ENCODE measurements at places on chromosomes 16 and 17.

DNA sequence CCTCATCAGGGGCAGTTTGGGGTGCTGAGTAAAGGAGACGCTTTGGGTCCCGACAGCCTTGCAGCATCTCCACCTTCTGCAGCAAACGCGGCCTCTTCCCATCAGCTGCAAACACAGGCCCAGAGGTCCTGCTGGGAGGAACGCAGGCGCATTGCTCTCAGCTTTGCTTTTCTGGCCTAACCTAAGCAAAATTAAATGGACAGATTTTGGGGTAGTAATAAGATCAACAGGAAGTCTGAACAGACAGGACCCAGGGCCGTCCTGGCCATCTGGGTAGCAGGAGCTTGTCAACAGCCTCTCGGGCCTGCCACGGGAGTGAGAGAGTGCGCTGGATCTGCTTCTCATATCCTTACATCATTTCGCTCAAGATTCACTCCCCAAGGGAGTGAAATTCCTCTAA is 7.2 kb downstream of the NUBP1 start:
- no peak for DNase-seq

- DNase-seq = no peak
Observed at GRCh38 chr16:6690741-6691140, 641.9 kb upstream of the RBFOX1 start.

DNA sequence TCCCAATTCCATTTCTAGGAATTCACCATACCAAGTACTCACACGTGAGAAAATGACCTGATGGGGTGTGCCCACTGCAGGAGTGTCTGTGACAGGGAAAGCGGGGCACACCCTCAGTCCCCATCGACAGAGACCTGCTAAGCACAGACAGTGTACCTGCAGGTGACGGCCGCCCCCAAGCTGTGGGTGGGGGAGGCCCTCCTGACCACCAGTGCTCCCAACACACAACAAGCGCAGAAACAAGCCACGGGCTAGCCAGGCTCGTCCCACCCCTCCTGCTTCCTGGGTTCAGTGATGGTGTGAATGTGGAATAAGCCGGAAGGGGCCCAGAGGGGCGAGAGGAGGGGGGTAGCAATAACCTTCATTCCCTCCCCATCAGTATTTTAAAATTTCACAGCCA is 31.9 kb downstream of the ZCCHC14 start:
- no peak for DNase-seq

DNA sequence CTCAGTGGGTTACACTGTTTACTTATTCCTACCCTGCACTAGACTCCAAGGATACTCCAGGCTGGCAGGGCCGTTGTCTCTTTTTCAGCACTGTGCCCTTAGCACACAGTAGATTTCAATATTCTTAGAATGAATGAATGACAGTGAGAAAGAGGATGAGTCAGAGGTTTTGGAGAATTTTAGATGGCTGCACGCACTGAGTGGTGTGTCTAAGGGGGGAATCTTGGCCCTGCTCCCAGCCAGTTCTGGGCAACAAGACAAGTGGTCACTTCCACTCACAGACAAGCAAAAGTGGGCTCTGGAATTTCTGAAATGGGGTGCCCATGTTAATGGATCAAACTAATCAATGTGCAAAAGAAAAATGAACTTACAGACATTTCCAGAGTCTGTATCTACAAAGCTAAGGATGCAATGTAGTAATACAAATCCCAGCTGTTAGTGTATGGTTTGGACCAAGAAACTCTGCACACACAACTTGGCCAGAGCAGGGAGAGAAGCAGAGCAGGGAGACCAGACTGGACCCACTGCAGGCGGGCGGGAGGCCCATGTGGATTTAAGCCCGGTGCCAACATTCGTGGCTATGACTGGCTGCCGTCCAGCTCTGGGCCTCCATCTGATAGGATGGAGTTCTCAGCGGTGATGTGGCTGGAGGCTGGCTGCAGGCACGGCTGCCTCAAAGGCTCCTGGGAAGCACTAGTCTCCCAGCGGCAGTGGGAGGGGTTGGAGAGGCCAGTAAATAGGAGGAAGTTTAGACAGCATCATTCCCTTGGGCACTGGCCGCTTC is 95.6 kb upstream of the CDYL2 start:
- DNase-seq = no peak

DNA sequence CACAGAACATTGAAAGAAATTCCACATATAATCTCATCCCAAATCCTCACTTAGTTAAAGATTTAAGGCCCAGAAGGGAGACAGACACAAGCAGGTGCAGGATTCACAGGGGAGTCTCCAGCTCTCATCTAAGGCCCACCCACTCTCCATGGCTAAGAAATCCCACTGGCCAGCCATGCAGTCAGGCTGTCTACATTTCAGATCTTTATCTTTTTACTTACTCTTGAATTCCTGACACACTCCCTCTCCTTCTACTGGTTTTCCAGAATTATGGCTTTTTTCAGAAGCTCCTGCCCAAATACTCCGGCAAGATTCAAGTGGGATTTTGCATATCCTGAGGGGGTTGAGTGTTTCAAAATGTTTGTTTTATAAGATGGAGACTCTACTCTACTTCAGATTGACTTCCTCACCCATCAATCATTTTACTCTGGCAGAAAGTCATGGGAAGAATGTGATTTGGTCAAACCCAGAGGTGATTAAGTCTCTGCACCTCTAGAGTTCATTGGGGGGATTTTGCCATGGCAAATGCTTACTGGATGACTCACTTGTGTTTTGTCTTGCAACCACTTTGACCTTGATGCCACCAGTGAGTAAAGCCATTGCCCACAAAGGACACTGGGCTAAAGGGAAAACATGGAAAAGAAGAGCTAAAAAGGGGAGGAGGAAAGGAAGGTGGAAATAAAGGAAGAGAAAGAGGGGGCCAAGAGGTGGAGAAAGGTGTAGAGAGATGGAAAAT is 688.8 kb upstream of the SALL1 start:
- DNase-seq = no peak

DNA sequence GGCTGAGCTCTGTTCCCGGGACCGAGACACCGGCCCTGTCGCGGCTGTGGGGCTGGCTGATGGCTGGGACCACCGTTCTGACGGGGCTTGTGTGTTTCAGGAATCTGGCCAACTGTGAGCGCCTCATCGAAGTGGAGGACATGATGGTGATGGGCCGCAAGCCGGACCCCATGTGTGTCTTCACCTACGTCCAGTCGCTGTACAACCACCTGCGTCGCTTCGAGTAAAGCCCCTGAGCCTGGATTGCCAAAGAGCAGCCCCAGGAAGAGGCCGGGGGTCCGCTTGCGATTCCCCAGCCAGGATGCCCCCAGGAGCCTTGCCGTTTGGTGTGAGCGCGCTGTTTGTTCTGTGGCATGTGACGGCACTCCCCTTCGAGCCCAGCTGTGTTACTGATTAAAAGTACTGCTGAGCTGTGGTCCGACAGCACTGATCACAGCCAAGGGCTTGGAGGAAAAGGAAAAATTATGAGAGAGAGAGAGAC is 23.0 kb downstream of the SMTNL2 start:
- DNase-seq = no peak

DNA sequence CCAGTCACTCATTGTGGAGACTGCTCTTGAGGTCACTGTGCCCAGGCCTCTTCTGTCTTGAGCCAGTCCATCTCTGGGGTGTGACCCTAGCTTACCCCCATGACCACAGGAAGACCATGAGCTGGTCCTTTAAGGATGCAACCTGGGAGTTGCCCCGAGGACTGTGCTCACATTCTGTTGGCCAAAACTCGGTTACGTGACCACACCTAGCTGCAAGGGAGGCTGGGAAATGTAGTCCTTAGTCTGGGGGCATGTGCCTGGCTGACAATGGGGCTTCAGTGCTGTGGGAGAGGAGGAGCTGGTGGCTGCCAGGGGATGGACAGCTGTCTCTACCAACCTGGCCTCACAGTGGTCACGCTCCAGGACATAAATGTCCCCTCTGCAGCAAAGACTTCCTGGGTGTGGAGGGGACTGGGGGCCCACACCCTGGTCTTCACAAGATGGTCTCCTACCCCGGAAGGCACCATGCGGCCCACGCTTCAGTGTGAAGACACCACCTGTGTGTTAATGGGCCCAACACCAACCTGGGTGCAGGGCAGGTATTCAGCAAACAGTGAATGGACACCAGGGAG is 55.4 kb downstream of the JPH3 start:
- DNase-seq = no peak

DNA sequence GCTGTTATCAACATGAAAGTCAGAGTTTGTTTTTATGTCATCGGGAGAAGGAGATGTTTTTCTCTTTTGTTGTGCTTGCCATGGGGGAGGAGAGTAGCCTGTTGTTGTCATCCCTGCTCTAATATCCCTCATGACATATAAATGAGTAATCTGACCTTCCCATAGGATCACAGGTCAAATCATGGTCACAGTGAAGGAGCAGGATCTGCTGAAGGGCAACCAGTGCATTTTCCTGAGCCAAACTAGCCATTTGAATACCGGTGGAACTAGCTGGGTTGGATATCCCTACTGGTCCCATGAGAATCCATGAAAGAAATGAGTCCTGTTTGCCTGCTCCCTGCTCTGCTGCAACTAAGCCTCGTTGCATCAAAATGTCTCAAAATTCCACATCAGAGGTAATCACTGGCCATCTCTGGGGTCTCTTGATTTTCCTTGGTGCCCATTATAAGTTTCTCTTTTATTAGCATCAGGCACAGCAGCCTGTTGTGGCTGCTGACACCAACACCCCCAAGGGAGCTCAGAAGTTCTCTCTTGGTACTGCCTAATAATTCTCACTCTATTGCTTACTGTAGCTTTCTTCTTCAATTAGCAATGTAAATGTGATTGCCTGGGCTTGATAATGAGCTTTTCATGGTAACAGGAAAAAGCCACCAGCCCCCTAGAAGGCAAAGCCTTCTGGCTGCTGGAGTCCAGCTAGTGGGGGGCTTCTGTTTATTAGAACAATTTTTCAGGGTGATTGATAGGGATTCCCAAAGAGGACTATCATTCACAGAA is 211.4 kb upstream of the ERCC4 start:
- DNase-seq = no peak

- DNase-seq = no peak
Observed at GRCh38 chr16:75222271-75222783, 3.5 kb downstream of the CTRB1 start.

- DNase-seq = peak; percentile 62
Observed at GRCh38 chr17:73360961-73361761, 49.4 kb upstream of the CDC42EP4 start.

- DNase-seq = no peak
Observed at GRCh38 chr16:88705801-88706228, 393 bp downstream of the RNF166 start.

GRCh38 chr17:82098939-82099763 is 1.1 kb upstream of the FASN start:
- DNase-seq = no peak

- peak; percentile 96 for DNase-seq
Observed at GRCh38 chr17:21042458-21043295, at the start of gene USP22. Gene USP22 (minus strand): TSS chr17:21043011. CDS start chr17:21042835, 176 bp downstream.

GRCh38 chr17:71234349-71234748 is 886.5 kb upstream of the SOX9 start:
- DNase-seq = no peak

GRCh38 chr16:17269439-17269838 is 201.3 kb downstream of the XYLT1 start:
- no peak for DNase-seq

GRCh38 chr17:45376171-45377005 is 56.3 kb downstream of the ARHGAP27 start:
- no peak for DNase-seq

GRCh38 chr16:85199069-85199725 is 86.9 kb upstream of the CIBAR2 start:
- DNase-seq = no peak

DNA sequence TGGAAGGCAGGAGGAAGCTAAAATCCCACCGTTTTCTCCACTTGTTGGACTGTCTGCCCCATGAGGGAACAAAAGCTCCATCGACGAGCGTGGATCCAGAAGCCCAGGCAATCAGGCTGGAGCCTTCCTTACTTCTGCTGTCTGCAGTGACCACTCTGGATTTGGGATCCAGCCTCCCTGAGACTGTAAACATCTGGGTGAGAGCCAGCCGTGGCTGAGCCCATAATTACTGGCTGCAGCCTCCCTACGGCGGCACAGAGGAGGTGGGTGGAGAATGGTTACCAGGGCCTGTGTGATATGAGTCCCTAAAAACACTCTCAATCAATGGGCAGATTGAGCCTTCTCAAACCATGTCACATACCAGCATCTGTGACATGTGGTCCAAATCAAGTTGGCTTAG is 158.2 kb downstream of the FOXL1 start:
- DNase-seq = no peak

- no peak for DNase-seq
Observed at GRCh38 chr17:4195306-4195705, 52.3 kb downstream of the CYB5D2 start.

DNA sequence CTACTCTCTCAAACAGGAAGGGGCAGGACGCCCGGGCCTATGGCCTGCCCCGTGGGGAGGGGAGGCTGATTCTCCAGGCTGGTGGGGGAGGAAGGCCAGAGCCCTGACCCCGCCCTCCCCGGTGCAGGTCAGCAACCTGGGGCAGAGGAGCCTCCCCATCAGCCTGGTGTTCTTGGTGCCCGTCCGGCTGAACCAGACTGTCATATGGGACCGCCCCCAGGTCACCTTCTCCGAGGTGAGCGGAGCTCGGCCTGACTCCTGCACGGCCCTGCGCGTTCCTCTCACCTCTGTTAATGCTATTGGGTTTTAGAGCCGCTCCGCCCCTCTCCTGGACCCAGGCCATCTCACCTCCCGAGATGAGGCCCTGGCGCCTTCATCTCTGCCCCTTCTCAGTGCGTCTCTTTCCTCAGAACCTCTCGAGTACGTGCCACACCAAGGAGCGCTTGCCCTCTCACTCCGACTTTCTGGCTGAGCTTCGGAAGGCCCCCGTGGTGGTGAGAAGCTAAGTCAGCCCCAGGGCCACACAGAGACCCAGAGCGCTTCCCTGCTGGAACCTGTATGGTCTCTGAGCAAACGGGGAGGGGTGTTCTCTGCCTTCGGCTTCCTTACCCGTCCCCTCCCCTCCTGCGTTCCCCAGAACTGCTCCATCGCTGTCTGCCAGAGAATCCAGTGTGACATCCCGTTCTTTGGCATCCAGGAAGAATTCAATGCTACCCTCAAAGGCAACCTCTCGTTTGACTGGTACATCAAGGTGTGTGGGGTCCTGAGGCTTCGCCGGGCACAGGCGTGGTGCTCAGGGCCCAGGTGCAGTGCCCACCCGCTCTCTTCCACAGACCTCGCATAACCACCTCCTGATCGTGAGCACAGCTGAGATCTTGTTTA is 25.1 kb upstream of the ITGAX start:
- DNase-seq = no peak

DNA sequence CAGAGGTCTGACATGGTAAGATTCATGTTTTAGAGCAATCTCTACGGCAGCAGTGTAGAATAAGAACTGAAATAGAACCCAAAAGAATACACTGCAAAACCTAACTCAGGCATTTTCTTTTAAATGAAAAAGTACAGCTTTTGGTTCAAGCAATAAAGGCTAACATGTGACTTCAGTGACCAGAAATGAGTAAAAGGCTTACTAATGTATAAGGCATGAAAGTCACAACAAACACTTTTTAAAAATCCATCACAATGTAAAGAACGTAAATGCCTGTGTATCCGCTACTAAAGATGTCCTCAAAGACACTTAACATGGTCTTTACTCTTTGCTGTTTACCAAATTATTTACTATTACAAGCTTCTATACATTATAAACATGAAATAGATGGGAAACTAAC is 16.6 kb downstream of the KIAA0753 start:
- no peak for DNase-seq
